Fibroblast of skin of right quadriceps (primary cell): ENCODE measurements at places on chromosomes 1 and 21.
A peak's percentile ranks its signal among the peaks of the same experiment; 100 is the strongest.

- DNase-seq: no peak
Measured at GRCh38 chr1:59769736-59770095, 45.0 kb upstream of the HOOK1 start.

DNA sequence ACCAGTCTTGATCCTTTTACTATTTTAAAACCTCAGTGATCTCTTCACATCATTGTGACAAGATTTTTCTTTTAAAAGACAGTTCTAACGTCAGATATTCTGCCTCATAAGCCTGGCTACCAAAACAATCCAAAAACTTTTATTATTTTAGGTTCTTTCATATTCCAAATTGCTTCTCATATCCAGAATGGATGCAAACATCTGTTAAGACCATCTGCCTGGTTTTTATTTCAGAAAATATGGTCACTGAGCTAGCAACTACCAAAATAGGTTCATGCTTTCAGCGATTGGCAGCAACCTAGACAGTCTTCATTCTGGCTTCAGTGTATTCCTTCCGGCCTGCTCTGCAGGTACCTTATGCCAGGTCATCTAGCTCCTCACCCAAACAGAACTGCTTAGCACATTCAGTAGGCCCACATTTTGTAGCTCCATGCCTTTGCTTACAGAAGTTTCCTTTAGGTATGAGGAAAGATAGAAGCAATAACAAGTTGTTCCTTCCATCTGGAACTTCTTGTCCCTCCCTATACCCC, 59.0 kb upstream of the CACYBP start:
- no peak for DNase-seq

DNA sequence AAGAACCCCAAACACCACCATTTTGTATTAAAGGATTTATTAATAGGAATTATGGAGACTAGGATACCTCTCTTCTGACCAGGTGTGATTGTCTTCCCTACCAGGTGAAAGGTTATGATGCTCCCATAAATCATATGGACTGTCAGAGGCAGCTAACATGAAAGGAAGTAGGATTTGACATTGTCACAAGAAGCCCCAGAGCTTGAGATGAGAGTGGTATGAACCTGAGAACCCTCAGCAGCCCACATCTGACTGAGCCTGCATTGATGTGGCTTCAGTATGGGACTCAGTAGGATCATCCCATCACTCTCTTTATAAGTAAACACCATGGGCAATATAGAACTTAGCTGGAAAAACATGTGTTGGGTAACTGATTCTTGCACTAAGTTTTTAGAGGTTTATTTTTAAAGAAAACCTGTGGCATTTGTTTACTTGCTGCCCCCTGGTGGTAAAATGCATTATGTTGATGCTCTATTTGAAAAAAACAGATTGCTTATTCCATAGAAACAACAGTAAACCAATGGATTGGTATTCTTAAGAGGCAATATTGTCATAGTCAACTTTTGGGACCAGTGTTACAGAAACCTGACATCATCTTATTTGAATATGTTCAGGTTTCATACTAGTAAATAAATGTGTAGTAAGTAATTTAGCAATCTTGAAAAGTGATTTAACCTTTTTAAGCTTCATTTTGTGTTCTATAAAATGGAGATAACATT, 16.6 kb upstream of the CACYBP start:
- DNase-seq: peak; percentile 34

DNA sequence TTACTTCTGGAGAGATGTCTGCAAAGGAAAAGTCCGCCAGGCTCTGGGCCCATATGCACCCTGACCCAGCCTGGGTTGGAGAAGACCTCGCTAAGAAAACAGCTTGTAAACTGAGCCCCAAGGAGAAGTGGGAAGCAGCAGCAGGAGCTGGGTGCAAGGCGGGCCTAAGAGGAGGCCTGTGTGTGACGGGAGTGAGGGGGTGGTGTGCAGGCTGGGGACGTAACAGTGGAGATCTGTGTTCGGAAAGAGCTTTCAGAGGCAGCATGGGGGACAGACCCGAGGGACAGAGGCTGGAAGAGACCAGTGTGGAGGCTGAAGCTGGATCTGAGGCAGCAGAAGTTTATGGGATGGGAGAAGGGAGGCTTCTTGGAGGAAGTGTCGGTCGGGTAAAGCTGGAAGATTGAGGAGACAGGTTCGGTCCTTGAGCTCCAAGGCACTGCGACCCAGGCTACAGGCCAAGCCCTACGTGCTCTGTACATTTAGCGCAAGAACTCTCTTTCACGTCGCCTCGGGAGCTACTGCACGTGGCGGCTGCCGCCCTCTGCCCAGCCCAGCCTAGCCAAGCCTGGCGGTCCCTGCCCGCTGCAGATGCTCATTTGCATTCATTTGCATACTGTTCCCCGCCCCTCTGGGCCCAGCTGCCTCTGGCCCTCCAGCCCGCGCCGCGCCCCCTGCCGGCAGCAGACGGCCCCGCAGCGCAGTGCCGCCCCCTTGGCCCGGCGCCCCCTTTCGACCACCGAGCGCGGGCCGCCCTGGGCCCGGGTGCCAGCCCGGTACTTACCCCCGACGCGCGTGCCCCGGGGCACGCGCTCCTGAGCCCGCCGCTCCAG, 6.3 kb downstream of the HPCA start:
- peak; percentile 32 for DNase-seq

DNA sequence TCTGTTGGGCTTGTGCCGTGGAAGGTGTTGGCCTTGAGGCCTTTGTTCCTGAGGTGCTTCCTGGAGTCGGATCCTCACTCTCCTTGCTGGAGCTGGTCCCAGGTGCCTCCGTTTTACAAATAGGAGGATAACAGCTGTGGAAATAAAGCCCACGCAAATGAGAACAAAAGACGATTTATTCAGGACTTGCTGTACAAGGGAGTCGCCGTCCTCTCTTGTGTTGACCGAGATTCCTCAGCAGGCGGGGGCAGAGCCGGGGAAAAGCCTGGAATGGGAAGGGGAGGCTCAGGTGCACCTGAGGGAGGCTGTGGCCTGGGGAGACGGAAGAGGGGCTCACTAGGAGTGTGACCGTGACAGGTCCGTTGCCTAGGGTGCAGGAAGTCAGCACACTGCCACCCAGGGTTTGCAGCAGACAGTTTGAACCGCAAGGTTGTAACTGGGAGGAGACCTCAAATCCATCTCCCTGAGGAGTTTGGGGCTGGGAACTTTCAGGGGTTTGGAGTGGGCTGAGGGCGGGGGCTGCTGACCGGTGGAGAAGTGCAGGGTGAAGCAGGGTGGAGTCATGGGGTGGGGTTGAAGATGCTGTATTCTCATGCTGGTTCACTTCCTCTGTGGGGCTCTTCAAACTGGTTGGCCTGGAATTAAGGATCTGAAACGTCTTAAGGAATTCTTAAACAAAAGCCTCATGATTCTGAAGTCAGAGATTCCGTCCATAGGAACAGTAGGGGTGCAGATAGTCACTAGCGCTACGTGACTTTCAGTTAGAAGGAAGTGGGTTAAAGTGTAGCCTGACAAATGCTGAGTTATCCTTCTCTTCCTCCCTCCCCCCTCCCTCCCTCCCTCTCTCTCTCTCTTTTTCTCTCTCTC, 2.6 kb upstream of the CSTB start:
- peak; percentile 17 for DNase-seq

- DNase-seq: peak; percentile 12
Measured at GRCh38 chr1:21468599-21468998, 28.7 kb downstream of the NBPF3 start.

DNA sequence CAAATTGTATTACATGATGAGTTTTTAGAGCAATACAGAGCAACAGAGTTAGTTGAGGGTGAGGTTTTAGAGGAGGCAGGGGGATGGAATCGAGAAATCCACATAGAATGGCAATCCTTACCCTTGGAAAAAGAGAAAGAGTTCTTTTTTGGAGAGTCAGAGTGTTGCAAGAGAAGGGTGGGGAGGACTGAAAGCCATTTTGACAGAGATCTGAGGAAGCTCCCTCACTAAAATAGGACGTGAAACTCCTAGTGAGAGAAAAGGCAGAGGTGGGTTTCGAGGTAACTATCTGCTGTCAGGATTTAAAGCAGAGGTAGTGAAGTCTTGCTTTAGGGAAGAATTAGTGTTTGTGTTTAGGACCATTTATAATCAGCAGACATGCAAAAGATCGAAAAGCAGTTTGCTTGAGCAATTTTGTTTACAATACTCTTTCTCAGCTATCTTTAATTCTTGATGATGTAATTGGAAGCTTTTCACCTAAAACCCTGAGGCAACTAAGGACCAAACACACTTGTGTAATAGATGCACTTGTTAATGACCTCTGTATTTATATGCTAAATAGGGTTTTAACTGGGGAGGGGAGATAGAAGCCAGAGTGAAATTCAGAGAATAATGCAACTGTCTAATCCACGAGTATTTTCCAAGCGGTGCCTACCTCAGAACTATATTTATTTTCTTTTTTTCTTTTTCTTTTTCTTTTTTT, 20.0 kb downstream of the ADAMTS5 start:
- DNase-seq: no peak

GRCh38 chr1:228163007-228163753, 2.4 kb upstream of the IBA57 start:
- peak; percentile 22 for DNase-seq

- no peak for DNase-seq
Measured at GRCh38 chr1:230299191-230300006, 126.7 kb downstream of the PGBD5 start.

- DNase-seq: no peak
Measured at GRCh38 chr21:45799765-45800338, 156.3 kb downstream of the PCBP3 start.
